NCI-H510A treated with DMSO at 0.1 percent for 48 hours (cell line): ENCODE measurements at places on chromosomes 3 and 15.
A peak's percentile ranks its signal among the peaks of the same experiment; 100 is the strongest.

GRCh38 chr15:31412824-31413223, 86.2 kb downstream of the KLF13 start:
- DNase-seq = no peak

- DNase-seq = no peak
Observed at GRCh38 chr3:53650424-53650823, 156.0 kb downstream of the CACNA1D start.

- no peak for DNase-seq
Observed at GRCh38 chr3:191894406-191894805, 433.4 kb downstream of the PYDC2 start.

- DNase-seq = peak; percentile 32
Observed at GRCh38 chr15:85289677-85290365, 90.6 kb upstream of the AKAP13 start.

- DNase-seq = no peak
Observed at GRCh38 chr3:46607603-46608028, 4.7 kb upstream of the FAM240A start.

- DNase-seq = no peak
Observed at GRCh38 chr3:48409291-48410201, 20.3 kb downstream of the PLXNB1 start.

DNA sequence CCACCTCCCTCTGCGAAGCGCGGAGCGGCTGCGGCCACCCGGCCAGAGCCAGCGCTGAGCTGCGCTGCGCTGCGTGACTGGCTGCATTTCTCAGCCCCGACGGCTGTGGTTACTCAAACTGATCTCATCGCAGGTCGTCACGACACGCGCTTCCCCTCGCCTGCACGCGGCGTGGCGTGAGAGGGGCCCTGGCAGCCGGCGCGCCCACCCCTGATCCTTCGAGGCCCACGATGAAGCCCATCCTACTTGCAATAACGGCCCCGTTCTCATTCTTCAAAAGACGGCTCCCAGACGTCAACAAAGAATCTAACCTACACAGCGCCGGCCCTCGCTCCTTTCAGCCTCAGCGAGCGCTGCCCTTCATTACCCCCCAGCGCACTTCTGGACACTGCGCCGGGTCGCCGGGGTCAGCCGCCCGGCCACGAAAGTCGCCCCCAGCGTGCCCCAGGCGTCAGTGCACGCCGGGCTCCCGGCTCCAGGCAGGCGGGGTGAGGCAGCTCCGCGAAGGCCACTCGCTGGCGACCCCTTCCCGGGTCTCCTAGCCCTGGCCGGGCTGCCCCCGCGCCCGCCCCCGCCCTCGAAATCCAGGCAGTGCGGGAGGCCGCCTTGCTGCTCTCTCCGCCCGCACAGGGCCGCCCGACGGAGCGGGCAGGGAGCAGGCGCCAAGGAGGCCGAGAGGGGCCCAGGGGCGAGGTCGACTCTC, 9.9 kb upstream of the LEKR1 start:
- DNase-seq = no peak

- DNase-seq = no peak
Observed at GRCh38 chr15:83692746-83693581, 39.0 kb downstream of the ADAMTSL3 start.

DNA sequence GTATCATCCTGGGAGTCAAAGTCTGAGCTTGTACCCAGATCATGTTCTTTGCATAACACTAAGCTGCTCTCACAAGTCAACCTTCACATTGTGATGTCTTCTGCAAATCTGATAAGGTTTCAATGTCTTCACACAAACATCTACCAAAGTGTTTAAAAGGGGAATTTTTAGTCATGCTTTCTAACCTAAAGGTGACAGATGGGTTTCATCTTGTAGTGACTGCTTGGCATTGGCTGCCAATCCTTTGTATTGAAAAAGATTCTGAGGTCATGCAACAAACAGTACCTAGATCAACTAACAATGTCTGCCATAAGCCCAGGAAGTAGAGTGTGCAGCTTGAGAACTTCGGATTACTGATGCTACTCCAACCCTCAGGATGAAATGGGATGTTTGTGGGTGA, 43.6 kb upstream of the DIPK2A start:
- DNase-seq = no peak
